ENCODE measurements at places on chromosomes 2 and 18.

DNA sequence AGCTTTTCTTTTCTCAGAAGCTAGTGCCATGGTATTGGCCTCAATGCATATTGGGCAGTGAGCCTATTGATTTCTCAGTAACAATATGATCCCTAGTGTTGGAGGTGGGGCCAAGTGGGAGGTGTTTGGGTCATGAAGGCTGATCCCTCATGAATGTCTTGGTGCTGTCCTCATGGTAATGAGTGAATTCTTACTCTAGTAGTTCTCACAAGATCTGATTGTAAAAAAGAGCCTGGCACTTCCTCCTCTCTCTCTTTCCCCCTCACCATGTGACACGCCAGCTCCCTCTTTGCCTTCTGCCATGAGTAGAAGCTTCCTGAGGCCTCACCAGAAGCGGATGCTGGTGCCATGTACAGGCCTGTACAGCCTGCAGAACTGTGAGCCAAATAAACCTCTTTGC lies 12.8 kb upstream of the TBC1D8 start:
- DNase-seq: no peak

GRCh38 chr2:109129356-109129920 lies 433 bp downstream of the SH3RF3 start:
- DNase-seq: no peak

- DNase-seq: no peak
These were observed 86.1 kb upstream of the UPP2 start for GRCh38 chr2:158015428-158016076.

- no peak for DNase-seq
These were observed 2.4 kb upstream of the GMPPA start for GRCh38 chr2:219496247-219496824.

DNA sequence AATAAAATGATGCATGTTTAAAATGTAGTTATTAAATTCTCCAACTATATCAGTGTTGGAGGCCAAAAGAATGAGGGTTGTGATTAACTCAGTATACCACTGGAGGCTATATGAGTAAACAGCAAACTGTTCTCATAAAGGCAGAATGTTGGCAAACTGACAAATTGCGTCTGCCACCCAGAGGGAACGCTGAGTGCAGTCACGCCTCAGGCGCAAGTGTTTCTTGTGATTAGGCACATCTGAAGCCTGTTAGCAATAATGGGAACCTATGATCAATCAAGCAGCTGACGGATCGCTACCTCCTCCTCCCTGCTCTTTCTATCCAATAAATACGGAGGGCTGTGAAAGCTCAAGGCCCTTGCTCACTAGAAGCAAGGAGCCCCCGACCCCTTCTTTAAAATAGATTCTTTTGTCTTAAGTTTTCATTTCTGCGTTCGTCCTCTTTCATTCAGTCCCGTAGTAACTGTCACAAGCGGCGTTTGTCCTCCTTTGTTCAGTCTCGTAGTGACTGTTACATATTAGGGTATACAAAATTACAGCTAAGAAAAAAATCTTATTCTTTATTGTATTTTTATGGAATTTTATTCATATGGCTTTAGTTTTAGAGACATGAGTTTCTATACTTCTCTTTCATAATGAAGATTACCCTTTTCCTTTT lies 16.3 kb upstream of the RMND5A start:
- peak; percentile 27 for DNase-seq

- no peak for DNase-seq
These were observed 210.5 kb downstream of the BCL2 start for GRCh38 chr18:63109022-63109421.

DNA sequence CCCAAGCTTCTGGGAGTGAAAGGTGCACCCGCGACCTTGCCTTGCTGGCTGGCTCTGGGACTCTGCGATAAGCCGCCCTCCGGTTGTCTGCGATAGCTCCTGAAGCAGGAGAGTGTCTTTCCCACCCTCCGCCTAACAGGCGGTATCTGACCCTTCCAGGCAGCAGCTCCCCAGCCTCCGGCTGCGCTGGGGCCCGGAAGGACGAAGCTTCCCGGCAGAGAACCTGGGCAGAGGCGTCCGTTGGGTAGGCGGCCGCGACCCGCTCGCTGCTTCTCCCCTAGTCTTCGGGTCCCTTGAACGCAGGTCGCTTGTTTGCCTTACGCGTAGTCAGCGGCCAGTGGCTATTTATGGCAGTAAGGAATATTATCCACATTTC lies 446 bp upstream of the RHBDD1 start:
- no peak for DNase-seq

GRCh38 chr2:30305235-30305634 lies 73.9 kb downstream of the LBH start:
- DNase-seq: no peak

DNA sequence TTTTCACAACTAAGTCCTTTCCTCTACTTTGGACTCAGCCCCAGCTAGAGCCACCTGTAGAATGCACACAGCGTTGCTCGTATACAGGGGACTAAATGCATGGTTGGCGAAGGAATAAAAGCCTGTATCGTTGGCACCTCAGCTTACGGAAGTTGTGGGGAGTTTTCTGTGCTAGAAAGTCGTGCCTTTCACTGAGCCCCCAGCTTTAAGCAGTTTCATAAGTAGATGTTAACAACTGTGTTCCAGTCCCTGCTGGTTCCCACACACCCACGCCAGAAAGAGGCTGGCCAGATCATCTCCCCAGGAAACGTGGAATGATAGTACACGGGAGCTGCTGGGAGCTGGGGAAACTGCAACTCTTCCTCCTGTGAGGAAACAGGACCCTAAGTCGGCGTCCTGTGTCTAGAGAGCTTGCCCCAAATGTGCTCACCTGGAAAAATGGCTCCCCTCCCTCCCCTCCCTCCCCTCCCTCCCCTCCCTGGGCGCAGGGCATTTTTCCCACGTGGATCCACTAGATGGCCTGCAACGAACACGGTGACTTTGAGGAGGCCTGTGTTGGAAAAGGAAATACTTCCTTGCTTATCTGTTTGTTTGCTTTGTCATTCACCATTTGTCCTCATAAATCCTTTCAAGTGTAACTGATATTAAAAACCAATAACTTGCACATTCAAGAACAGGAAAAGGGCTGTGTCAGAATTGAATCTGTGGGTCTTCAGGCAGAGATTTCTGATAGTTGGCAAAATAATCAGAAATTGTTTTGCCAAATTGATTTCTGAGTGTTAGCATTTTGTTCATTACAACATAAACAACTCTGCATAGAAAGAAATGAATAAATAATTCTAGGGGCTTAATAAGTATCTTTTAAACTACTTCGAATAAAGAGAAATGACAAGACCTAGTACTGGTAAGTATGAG lies 43.9 kb upstream of the RFX8 start:
- peak; percentile 46 for DNase-seq

GRCh38 chr2:206937555-206937954 lies 1.8 kb upstream of the CPO start:
- no peak for DNase-seq

DNA sequence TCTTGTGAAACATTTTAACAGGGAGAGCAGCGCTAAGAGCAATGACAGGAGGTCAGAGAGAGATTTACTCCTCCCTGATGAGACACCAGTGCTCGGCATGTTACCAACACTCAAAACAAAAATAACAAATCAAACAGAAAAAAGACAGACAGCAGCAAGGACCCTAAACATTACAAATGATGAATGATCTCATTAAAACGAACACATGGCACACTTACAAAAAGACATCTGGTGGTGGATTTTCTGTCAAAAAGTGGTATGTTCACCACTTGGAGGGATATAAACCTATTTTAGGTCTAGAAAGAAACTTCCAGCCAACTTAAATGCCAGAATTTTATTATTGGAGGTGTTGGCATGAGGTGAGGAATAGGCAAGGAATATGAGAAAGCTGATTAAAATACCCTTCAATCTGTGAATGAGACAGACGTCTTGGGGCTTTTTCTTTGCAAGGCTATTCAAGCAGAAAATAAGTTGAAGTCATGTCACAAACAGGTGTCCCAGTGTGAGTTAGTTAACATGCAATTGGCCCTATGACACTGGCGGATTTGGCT lies 112.8 kb downstream of the PRELID3A start:
- no peak for DNase-seq

- peak; percentile 26 for DNase-seq
These were observed 1.1 kb upstream of the CDH2 start for GRCh38 chr18:28177828-28178635.

All from muscle of arm (tissue), 14 donors.